ENCODE measurements at places on chromosomes 12 and 14.
A peak's percentile ranks its signal among the peaks of the same experiment; 100 is the strongest.

DNA sequence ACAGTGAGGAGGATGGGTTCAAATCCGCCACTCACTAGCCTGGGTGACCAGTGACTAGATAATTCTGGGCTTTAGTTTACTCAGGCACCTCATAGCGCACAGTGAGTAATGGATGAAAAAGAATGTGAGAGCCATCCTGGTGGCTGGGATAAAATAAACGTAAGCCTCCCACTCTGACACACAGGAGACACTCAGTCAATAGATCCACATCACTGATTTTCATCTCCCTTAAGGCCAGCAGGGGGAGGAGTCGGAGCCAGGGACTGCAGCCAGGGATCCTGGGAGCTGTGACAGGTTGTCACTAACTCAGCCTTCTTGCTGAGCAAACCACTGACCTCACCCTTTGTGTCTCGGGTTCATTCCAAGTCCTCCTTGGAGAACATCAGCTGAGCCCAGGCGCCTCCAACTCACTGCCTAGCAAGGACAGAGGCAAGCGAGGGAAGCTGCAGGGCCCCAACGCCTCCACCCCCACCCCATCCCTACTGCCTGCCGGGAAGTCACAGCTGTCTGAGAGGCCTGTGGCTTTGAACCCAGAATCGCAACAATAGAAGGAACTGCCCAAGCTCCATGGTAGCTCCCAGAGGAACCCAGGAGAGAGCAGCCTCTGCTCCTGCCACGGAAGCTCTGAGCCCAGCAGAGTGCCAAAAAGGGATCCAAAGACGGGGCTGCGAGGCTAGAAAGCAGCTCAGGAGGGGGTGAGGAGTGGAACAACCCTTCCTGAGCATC is 30.7 kb downstream of the PXN start:
- DNase-seq, result peak; percentile 99

GRCh38 chr12:59164991-59165718 is 244.9 kb upstream of the LRIG3 start:
- peak; percentile 79 for DNase-seq

GRCh38 chr14:50173891-50174290 is 57.5 kb downstream of the SOS2 start:
- DNase-seq, result peak; percentile 25

DNA sequence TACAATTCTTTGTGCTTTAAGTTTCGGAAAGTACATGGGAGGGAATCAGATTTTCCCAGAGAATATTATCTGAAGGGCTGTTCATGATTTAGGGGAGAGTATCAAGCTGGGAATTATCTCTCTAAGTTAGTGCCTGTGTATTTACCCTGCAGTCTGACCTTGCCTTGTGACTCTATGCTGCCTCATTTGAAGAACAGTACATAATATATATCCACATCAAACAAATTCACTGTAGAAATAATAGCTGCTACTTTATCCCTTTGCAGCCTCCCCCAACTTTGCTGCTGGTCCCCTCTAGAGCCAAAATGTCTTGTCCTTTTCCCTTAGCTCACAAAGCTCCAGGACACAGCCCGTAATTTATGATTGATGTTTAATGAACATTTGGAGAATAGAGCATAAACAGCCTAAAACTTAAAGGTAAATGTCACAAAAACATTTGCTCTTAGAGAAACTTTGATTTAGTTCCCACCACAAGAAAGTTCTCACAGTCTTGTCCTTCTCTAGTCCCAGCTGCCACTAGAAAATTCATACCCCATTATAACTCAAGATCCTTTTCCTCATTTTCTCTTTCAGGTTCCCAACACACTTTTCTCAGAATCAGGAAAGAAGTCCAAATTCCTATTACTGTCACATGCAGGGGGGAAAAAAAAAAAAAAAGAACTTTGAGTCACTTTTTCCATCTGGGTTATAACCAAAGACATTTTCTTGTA is 1009.6 kb downstream of the FLRT2 start:
- no peak for DNase-seq

DNA sequence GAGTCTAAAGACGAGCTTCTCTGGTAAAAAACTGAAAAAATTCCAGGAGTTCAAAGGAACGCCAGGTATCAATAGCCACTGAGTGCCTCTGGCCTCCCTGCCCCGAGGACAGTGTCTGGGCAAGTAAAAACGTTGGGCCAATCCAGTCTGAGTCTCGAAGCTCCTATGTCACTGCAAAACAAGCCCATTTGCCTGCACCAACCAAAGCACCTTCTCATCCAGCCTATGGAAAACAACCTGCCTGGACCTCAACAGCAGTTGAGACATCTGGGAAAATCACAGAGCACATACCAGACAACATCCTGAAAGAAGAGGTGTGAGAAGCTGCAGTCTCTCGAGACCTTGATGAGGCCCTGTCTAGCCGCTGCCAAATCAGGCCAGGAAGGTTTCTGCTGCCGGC is 56.6 kb downstream of the RNF34 start:
- DNase-seq, result no peak

- no peak for DNase-seq
Measured at GRCh38 chr12:119235197-119235751, 56.5 kb downstream of the HSPB8 start.

GRCh38 chr12:113645603-113646002 is 173.9 kb upstream of the LHX5 start:
- DNase-seq, result no peak

DNA sequence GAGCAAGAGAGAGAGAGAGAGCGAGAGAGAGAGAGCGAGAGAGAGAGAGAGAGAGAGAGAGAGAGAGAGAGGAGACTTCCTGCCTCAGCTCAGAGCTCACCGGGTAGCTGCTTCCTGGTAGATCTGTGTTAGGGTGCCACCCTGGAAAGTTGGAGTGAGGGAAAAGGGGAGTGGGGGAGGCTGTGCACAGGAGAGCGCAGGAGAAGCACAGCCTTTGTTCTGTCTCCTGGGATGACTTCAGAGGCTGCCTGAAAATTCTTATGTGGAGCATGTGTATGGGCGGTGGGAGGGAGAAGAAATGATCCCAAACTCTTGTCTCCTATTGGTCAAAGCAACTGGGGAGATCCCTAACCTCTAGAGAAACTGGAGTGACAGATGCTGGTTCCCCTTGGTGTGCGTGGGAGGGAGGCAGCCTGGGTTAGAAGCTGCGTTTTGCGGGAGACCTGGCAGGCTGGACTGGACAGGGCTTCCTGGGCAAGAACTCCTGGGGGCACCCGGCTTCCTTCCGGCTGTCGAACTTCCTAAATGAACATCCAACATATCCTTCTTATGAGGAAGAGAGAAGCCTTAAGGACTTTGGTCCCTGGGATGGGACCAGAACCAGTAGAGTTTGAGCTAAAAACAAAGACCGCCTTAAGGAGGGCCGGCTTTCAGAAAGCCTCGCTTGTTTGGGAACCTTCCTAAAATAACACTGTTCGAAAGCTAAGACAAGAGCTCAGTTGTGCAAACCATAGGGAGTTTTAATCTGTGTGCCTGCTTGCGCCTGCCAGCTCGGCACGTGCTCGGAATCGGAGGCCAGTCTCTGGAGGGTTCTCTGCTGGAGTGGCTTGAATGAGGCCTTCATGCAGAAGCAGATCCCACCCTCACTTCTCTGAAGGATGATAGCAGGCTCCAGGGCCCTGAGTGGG is 30.4 kb upstream of the BEGAIN start:
- DNase-seq, result peak; percentile 21

DNA sequence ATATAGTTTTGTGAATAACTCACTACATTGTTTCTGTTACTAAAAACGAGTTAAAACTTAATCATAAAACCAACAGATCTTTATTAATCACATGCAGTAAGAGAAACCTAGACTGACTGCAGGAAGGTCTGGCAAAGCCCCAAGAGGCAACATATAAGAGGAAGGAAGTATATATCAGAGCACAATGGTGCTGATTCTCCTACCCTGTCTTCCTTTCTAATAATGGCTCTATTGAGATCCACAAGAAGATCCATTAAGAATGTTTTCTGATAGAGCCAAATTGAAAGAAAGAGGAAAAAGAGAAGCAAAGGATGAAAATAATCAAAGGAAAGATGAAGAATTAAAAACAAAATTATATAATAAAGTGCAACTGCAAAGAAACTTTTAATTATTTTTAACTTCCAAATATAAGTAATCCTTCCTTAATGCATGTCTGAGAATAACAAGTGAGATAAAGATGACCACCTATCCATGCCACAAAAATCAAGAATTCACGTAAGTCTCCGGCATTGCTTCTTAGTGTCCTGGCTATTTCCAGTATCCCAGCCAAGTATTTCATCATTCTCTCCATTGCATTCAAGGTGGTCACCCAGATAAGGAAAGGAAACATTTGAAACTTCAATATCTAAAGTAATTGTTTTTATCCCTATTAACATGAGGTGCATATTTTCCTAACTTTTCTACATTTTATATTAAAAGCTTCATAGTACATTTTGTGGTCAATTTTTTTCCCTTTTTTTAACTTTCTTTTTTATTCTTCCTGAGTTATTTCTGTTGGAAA is 62.2 kb downstream of the SOX5 start:
- no peak for DNase-seq

- no peak for DNase-seq
Measured at GRCh38 chr12:84624601-84625000, 288.0 kb downstream of the SLC6A15 start.

GRCh38 chr14:51860825-51861499 is 550 bp downstream of the GNG2 start:
- DNase-seq, result peak; percentile 78

GRCh38 chr14:78721756-78722480 is 551.7 kb downstream of the NRXN3 start:
- no peak for DNase-seq

DNA sequence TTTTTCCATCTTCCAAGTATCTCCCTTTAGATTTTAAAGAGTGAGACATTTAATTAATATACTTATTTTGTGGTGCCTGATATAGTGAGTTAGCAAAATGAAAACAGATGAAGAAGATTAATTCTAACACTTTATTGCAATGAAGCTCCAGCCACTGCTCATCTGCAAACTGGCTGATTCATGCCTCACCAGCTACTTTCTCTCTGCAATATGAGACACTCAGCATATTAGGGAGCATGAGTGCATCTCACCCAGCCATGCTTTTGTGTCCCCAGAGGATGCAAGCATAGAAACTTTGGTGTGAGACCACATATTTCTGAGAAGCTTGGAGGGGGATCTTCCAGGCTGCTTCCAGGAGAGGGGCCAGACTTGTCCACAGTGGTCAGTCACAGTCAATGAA is 148.6 kb downstream of the BMP4 start:
- no peak for DNase-seq

- DNase-seq, result no peak
Measured at GRCh38 chr12:124006085-124006845, 33.2 kb downstream of the ZNF664 start.

DNA sequence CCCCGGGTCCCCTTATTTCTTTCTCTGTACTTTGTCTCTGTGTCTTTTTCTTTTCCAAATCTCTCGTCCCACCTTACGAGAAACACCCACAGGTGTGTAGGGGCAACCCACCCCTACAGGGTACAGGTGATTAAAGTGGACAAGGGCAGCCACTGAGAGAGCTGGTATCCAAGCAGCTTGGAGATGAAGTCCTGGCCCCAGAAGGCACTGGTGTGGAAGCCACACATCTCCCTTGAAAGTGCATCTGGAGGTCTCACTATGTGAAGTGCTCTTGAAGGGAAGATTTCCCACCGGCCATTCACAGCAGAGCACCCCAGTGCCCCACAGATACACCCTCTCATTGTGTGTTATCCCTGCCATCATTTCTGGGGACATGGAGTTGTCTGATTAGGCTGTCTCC is 6.3 kb upstream of the BICD1 start:
- DNase-seq, result no peak

GRCh38 chr14:31487886-31488285 is at the start of gene GPR33:
GPR33 (minus strand) TSS chr14:31488039; CDS start chr14:31483965, 4,074 bp downstream.
- no peak for DNase-seq

DNA sequence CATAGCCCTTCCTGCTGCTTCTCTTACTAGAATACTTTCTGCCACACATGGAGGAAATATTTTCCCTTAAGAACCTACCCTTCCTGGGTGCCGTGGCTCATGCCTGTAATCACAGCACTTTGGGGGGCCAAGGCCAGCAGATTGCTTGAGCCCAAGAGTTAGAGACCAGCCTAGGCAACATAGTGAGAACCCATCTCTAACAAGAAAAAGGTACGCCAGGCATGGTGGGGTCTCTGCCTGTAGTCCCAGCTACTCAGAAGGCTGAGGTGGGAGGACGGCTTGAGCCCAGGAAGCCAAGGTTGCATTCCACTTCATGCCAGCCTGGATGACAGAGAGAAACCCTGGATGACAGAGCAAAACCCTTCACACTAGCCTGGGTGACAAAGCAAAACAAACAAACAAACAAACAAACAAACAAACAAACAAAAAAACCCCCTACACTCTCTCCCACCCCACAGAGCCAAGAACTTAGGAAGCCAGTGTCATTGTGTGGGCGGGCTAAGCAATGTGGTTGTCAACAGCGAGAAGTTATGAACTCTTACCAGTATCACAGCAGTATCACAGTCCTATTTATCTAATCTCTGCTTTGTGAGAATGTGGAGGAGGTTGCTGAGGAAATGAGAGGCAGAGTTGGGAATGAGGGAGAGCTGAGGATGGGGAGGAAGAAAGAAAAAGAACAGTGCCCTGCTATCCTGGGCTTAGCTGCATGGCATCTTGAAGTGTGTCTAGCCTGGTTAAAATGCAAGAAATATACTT is 53.8 kb upstream of the CLEC14A start:
- DNase-seq, result no peak

GRCh38 chr14:23539248-23540140 is 12.1 kb downstream of the ZFHX2 start:
- peak; percentile 46 for DNase-seq

DNA sequence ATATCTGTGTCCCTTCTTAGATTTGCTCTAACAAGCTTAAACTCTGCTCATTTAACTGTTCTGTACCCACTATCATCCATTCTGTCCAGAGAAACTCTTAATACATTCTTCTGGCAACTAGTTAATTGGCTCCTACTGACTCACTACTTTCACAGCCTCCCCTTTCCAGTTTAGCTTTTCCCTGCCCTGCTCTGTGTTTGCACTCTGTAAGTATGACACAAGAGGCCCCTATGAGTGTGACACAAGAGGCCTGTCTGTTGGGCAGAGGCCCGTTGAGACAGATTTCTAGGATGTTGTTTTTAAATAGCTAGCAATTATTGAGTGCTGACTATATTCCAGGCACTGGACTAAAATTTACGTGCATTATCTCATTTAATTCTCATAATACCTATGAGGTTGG is 246.0 kb upstream of the DAAM1 start:
- DNase-seq, result peak; percentile 67

GRCh38 chr12:62299617-62300016 is 39.4 kb downstream of the USP15 start:
- no peak for DNase-seq

- no peak for DNase-seq
Measured at GRCh38 chr14:79947440-79948054, 263.8 kb downstream of the DIO2 start.

- no peak for DNase-seq
Measured at GRCh38 chr12:101107032-101107763, 102.8 kb downstream of the SLC5A8 start.

- no peak for DNase-seq
Measured at GRCh38 chr14:59117754-59118528, 70.5 kb upstream of the DAAM1 start.

DNA sequence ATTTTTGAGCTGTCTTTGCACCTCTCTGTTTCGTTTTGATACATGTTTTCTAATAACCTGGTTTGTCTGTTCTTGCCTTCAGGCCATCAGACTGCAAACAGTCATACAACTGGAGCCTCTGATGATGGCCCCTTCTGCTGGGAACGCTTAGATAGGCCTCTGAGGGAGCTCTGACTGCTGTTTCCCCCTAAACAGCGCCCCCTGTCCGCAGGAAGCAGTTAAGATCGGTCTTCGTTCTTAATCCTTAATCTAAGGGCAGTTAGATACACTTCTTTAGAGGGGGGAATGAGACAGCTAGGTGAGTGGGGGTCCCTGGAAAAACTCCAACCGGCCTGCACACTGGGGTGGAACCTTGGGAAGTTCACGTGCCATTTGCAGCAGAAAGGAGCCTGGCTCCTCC is 1338.8 kb upstream of the SEL1L start:
- DNase-seq, result peak; percentile 0

Data from GM23248 (cell line).